COLO829 (cell line): ENCODE measurements at places on chromosomes 13 and 19.
A peak's percentile ranks its signal among the peaks of the same experiment; 100 is the strongest.

DNA sequence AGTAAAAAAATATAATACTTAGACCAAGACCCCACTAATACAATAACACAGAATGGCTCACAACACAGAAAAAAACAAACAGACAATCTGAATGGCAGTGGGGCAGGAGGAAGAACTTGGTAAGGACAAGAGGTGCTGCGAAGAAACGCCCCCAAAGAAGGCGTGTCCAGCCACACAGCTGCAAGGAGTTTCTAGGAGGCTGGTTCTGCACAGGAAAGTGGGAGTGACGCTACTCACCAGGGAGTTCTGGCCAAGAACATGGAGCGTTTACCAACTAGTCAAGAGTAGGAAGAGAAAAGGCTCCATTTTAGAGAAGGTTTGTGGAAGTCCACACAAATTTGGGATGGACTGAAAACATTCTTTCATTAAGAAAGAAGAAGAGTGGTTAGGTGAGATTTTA, 95.3 kb upstream of the SLC15A1 start:
- no peak for DNase-seq

GRCh38 chr19:5628461-5628860, 5.6 kb downstream of the SAFB start:
- DNase-seq: no peak

GRCh38 chr13:52847682-52848432, 583 bp downstream of the PCDH8 start:
- DNase-seq: no peak

DNA sequence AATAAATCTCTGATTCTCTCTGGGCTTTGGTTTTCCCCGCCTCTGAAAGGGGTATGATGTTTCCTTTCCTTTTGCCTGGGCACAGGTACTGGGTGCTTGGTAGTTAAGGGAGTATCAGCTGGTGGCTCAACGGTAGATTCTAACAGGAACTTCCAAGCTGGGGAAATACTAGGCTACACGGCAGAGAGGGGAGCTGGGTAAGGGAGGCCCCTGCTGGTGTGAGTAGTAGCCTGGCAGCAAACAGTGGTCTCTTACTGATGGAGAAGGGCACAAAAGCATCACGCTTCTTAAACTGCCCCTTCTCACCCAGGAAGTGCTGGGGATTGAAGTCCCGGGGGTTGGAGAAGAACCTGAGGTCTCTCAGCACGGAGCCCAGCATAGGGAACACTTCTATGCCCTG, 26.9 kb upstream of the CYP2A7 start:
- peak; percentile 19 for DNase-seq

- DNase-seq: no peak
These were observed 220.4 kb downstream of the VWA8 start for GRCh38 chr13:41740479-41740878.
